Heart left ventricle (tissue), 16 donors: ENCODE measurements at places on chromosomes 2 and 18. TPM values are rescaled to one million over a fixed set of nuclear protein-coding genes. Genes with fewer than 3 reads are reported as not detected.
A peak's percentile ranks its signal among the peaks of the same experiment; 100 is the strongest.

GRCh38 chr2:109466674-109467575 is 146.8 kb downstream of the SEPTIN10 start:
- no peak for DNase-seq

DNA sequence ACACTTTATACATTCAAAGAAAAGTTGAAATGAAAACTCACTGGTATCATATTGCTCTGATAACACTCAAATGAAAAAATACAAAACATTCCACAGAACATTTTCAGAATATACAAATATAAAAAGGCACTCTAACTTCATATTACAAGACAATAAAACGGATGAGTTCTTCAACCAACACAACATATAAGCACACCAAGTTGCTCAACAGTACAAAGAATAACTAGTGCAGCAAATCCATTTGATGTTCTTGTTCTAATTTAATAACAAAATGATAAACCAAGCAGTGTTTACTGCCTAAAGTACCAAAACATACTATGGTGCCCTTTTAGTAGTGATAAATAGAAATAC is 60.8 kb upstream of the PGAP1 start:
- no peak for DNase-seq

GRCh38 chr2:2653231-2653630 is 322.2 kb upstream of the MYT1L start:
- no peak for DNase-seq

- DNase-seq: peak; percentile 37
Observed at GRCh38 chr18:12391487-12392165, 14.6 kb upstream of the AFG3L2 start.

- DNase-seq: no peak
Observed at GRCh38 chr2:225573603-225574002, 174.1 kb downstream of the NYAP2 start.

DNA sequence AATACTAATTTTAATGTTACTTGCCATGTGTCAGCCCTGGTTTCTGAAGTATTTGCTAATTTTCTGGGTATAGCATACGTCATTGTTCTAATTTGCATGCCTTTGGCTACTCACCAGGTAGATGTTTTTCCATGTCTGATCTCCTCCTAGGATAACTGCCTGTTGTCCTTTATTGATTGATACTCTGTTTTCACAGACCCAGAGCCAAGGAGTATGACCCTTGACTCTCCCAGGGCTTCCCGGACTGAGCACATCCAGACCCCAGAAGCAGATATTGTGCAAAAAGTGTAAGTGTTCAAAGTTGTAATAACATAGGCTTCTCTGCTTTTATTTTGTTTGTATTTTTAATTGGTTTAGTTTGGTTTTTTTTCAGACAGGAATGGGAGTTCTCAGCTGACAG is 53.8 kb downstream of the SUMO1 start:
- no peak for DNase-seq

DNA sequence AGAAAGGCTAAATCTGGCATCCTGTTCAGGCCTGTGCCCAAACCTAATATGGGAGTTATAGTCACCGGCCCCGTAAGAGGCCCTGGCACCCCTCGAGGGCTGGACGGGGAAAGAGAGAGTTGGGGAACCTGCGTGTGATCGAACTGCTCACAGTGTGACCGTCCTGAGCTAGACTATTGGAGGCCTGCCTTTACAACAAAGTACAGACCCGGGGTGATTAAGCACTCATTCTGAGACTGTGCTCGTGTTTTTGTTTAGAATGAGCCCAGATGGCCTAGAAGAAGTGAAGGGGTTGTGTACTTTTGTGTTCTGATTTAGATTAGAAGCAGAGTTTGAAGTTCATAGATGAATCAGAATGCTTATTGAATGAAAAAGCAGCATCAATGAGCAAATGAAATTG is 115.3 kb downstream of the ACOXL start:
- DNase-seq: no peak

GRCh38 chr2:105609746-105610402 is 134.8 kb upstream of the NCK2 start:
- DNase-seq: no peak

- DNase-seq: peak; percentile 71
Observed at GRCh38 chr2:207143215-207144172, 22.3 kb downstream of the KLF7 start.

DNA sequence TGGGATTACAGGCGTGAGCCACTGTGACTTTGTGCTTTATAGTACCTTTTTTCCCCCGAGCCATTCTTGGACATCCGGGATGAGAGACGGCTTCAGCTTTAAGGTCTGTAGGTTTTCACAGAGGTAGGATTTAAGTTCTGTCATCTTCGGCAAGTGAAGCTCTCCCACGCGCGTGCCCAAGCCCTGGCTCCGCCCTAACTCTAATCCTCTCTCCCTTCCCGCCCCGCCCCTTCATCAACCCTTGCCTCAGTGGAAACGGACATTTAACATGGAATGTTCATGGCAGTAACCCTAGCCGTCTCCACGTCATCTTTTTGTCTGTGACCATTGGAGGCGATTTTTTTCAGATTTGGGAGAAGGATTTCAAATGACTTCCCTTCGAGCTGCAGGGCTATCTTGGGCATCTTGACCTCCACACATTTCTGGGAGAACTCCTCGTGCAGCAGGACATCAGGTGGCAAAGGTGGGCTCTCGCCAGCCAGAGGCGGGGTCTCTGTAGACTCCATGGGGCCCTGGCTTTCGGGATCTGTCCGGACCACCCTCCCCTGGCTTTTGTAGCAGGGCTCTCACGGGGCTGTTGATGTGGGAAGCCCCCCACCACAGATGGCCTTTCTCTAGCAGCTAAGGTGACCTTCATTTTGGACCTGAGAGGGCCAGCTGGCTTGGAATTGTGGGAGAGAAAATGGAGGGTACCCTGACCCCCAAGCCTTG is 6.8 kb downstream of the COLEC11 start:
- no peak for DNase-seq

SIX2 gene
- 2.0 TPM for polyA plus RNA-seq

CTNNA2 gene
- polyA plus RNA-seq: not detected

CDK15 gene
- 0.08 TPM for polyA plus RNA-seq

OSR1 gene
- 6.0 TPM for polyA plus RNA-seq

PLEK gene
- polyA plus RNA-seq: 1.4 TPM
